ENCODE measurements at places on chromosomes 12 and 14.
A peak's percentile ranks its signal among the peaks of the same experiment; 100 is the strongest.

- no peak for DNase-seq
Measured at GRCh38 chr12:19520646-19521415, 81.5 kb downstream of the AEBP2 start.

DNA sequence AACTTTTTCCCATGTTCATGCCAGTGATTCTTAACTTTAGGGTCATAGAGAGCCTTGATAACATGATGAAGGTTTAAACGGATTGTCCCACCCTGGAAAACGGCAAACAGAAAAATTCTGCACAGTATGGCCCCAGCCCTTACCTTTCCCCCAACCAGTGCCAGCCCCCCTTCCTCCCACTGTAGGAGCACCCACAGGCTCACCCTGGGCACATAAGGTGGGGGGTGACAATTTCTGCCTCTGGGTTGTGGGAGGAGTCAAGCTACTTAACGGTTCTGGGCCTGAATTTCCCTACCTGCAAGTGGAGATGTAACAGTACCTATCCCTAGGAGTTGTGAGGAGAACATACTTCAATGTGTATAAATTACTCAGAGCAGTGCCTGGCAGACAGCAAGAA is 18.0 kb downstream of the XRCC3 start:
- DNase-seq: peak; percentile 3

DNA sequence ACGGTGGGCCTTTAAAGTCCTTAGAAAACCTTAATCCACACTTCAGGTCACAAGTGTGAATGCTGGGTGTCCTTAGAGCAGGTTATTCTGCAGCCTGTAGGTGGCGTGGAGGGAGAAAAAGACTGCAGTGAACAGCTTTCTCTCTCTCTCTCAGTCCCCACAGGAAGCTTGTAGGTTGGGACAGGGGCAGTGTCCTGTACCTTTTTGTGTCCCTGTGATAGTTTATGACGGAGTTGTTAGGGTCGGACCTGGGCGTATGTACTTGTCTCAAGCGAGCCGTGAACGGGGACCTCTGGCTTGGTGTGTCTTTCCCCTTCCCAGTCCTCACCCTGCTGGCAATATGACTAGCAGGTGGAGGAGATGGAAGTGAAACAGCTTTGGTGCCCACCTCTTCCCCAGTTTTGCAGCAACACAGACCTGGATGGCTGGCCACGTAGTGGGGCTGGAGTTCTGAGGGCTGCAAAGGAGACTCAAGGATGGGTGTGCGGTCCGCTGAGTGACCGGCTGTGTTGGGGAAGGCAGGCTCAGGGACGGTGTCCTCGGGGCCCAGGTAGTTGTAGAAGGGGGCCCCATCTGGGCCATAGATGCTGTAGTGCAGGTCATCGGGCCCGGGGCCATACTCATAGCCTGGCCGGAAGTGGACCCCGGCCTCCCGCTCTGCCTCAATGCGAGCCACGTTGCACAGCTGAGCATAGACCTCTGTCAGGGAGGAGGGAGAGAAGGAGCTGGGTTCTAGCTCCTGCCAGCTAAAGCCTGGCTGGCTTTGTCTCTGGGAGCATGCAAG is 8.9 kb downstream of the ISCA2 start:
- no peak for DNase-seq

DNA sequence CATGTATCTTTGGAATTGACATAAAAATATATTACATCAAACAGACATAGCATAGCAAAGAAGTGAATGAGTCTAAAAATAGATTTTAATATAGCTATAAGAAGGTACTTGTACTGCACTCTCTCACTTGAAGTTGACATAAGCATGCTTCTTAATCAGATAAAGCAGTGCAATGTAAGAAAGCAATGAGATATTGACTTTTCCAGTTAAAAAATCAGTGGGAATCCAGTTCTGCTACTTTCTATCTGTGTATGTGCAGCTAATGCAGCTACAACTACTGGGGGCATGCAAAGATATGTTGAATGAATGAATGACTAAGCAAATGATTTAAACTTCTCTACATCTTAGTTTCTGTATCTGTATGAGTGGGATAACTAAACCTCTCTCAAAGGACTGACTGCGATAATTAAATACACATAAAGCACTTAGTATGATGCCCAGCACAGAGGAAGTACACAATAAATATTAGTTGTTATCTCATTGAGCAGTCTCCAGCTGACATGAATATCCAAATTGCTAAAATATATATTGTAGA is 10.3 kb downstream of the WASHC3 start:
- DNase-seq: no peak

GRCh38 chr12:109598428-109598854 is 24.8 kb downstream of the MVK start:
- DNase-seq: no peak

DNA sequence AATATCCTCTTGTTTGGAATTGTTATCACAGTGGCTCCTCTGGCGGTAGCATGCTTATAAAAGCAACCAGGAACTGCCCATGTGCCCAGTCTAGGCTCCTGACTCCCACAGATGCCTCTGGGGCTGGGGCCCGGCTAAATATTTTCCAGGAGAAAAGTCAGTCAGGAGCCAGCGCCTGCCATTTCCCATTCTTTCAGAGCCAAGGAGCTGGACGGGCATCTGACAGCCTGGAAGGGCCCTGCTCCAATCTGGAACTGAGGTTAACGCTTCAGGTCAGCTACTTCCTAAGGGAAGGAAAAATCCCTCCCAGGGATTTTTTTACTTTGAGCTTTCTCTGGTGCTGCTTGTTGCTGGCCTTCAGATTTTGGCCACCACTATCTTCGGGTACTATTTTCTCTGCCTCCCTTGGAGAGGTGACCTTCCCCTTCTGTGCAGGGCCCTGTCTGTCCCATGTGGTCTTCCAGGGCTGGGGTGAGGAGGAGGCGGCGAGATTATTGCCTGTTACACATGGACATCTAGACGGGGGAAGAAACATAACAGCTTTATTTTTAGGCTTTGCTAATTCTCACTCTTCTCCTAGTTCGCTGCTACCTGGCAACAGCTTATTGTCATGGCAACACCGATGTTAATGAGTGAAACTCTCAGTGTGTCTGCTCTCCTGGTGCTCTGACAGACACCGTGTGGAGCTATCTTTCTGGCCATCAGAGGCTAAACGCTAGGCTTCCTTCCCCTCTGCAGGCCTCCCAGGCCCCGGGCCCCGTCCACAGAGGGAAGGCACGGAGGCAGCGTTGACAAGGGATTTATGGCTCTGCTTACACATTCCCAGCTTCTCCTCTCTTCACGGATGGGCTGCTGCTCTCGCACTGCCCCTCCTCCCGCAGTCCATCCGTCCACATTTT is 160.4 kb downstream of the CACNA1C start:
- no peak for DNase-seq

DNA sequence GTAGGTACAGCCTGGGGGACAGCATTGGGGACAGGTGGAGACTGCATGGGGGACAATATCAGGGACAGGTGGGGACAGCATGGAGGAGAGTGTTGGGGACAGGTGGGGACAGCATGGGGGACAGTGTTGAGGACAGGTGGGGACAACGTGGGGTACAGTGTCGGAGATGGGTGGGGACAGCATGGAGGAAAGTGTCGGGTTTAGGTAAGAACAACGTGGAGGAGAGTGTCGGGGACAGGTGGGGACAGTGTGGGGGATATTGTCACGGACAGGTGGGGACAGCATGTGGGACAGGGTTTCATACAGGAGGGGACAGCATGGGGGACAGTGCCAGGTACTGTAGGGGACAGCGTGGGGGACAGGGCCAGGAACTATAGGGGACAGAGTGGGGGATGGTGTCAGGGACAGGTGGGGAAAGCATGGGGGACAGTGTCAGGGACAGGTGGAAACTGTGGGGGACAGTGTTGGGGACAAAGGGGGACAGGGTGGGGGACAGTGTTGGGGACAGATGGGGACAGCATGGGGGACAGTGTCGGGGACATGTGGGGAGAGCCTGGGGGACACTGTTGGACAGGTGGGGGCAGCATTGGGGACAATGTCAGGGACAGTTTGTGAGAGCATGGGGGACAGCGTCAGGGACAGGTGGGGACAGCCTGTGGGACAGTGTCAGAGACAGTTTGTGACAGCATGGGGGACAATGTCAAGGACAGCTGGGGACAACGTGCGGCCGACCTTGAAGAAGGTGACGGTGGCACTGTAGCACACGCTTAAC is 213.1 kb downstream of the TMEM121 start:
- DNase-seq: no peak

- DNase-seq: no peak
Measured at GRCh38 chr14:44113769-44114730, 393.0 kb downstream of the FSCB start.

DNA sequence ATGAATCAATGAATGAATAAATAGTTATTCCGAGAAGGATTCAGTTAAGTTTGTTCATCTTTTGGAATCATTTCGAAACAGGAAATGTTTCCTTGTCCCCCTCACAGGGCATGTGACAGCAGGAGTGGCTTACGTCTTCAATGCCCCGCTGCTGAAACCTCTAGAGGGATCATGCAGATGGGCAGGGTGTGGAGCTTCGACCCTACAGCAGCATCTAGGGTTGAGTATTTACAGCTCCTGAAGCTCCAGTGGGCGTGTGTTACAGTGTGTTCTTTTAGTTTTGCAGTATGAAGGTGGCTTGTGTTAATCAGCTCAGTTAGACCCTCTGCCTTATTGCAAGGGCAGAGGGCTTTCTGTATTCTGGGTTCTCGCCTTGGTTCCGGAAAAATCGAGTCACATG is 2.6 kb downstream of the NAV3 start:
- DNase-seq: no peak

DNA sequence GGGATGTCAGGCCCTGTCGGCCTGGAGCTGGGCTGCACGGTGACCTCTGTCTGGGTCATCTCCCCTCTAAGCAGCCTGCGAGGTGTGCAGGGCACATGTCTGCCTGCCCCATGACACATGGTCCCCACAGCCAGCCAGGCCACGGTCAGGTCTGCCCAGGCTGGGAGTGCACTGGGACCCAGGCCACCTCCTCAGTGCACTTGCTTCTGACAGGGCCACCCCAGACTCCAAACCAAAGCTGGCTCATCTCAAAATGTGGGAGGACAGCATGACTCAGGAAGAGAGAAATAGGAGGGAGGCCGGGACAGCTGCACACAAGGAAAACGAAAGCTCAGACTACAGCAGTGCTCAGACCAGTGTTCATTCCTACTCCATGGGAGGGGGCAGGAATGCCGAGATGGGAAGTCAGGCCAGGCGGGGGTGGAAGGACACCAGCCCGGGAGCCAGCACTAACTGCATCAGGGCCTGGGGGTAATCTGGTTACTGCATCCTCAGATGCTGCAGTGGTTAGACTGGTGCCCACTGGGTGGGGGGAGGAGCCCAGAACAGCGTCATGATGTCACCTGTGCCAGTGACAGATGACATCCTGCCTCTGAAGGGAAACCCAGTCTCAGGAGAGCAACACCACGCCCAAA is 4.0 kb downstream of the P2RX2 start:
- no peak for DNase-seq
